ENCODE measurements at places on chromosomes 1 and 21.

DNA sequence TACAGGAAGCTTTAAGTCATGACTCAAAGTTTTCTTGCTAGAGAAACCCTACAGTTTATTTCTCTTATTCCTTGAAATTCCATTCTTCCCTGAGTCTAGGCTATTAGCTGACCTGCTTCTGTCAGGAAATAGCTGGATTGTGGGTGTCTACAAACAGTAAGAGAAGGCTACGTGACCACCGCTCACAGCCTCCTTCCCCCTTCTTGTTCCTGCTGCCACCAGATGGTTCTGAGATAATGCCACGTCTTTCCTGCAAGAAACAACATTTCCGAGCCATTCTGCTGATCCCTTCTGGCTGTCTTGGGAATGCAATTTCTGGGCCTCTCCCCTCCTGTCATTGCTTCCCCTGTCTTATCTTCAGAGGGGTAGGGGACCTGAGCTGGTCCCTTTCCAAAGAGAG, 128.9 kb upstream of the SGIP1 start:
- no peak for DNase-seq

GRCh38 chr1:152110365-152110859, 4.8 kb downstream of the TCHH start:
- DNase-seq, result no peak

GRCh38 chr1:3459940-3460671, 5.6 kb downstream of the ARHGEF16 start:
- DNase-seq, result no peak

GRCh38 chr1:2072109-2072806, 22.0 kb downstream of the PRKCZ start:
- DNase-seq, result no peak

DNA sequence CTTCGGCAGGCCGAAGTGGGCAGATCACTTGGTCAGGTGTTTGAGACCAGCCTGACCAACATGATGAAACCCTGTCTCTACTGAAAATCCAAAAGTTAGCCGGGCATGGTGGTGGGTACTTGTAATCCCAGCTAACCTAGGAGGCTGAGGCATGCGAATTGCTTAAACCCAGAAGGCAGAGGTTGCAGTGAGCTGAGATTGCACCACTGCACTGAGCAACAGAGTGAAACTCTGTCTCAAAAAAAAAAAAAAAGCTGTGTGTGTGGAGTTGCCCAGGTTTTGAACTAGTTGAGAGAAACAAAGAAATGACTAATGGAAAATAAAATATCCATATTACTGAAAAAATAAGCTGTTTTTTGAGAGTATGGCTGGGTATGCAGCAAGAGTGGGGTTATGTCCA, 100.2 kb downstream of the GTF2B start:
- no peak for DNase-seq

- DNase-seq, result no peak
Observed at GRCh38 chr1:60274422-60275290, 201.1 kb upstream of the C1orf87 start.

DNA sequence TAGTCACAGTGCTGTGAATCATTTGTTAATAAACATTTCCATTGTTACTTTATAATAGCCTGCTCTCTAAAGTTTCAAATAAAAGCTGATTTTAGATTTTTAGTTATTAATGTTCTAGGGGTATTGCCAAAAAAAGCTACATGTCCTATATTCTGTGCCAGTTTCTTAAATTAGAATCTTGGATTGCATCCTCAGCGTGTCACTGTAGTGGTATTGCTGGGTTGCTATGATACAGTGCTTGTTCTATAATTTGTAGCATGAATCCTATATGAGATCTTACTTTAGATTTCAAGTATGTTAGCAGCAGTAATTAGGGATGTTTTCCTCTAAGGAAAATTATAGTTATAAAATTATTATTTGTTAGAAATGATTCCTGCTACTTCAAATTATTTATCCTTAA, 16.4 kb downstream of the PPP2R5A start:
- no peak for DNase-seq
